ENCODE measurements at places on chromosomes 1 and 21. TPM values are rescaled to one million over a fixed set of nuclear protein-coding genes. Genes with fewer than 3 reads are reported as not detected.

GIPC2 gene
- 0.46 TPM for total RNA-seq

COL6A1 gene
- total RNA-seq = 65.0 TPM

VTCN1 gene
- total RNA-seq = 0.92 TPM

OR2T11 gene
- total RNA-seq = not detected

THBS3 gene
- total RNA-seq = 11.5 TPM

SPRR1A gene
- not detected for total RNA-seq

PLD5 gene
- 6.0 TPM for total RNA-seq

OR2T2 gene
- not detected for total RNA-seq

CLCA2 gene
- not detected for total RNA-seq

CD160 gene
- not detected for total RNA-seq

TSACC gene
- not detected for total RNA-seq

CENPF gene
- total RNA-seq = 21.5 TPM

A3GALT2 gene
- not detected for total RNA-seq

INAVA gene
- 4.6 TPM for total RNA-seq

KCNE2 gene
- 0.23 TPM for total RNA-seq

SYTL1 gene
- 0.46 TPM for total RNA-seq

LAMC2 gene
- total RNA-seq = 5.3 TPM

SIK1 gene
- 6.5 TPM for total RNA-seq

BRDT gene
- not detected for total RNA-seq
